Left lobe of liver (tissue), 2 donors: ENCODE measurements at places on chromosomes 6 and 20. TPM values are rescaled to one million over a fixed set of nuclear protein-coding genes. Genes with fewer than 3 reads are reported as not detected.

SHLD1 gene
- total RNA-seq, result 1.9 TPM

IP6K3 gene
- total RNA-seq, result 4.1 TPM

- no peak for DNase-seq
Observed at GRCh38 chr6:159118924-159119323, 50.3 kb upstream of the FNDC1 start.

COQ3 gene
- 7.5 TPM for total RNA-seq

DNA sequence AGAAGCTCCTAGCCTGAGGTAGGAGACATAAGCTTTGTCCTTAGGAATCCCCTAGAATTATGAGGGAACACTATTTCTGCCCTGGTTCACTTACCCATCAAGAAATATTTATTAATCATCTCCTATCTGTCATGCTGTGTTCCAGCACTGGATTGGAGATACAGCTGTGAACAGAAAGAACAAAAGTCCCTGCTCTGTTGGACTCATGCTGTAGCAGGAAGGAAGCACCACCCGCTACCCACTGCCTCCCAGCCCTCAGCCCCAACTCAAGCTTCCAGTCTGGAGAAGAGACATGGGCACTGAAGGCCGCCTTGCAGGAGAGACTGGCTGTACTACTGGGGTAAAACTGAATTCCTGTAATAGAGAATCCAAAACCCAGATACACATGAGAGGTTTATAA lies 78.0 kb downstream of the MDGA1 start:
- DNase-seq, result no peak

TMEM14C gene
- 52.0 TPM for total RNA-seq

DNA sequence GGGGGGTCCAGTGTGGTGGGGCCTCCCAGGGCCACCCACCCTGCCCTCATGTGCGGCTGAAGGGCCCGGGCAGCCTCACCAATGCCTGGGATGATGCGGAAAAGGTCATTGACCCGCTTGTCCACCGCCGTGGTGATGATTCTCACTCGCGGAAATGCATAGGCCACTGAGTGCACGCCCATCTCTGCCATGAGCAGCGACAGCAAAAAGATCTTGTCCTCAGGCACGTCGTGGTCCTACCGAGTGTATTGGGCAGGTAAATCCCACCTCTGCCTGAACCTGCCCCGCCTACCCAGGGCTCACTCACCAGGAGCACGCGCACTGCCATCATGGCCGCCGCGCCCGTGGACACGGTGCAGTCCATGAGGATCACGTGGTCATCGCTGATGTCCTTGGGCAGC lies 16.1 kb downstream of the UCKL1 start:
- no peak for DNase-seq

GRCh38 chr6:35474942-35475570 lies 6.9 kb downstream of the RPL10A start:
- DNase-seq, result no peak

SALL4 gene
- 1.3 TPM for total RNA-seq

DNA sequence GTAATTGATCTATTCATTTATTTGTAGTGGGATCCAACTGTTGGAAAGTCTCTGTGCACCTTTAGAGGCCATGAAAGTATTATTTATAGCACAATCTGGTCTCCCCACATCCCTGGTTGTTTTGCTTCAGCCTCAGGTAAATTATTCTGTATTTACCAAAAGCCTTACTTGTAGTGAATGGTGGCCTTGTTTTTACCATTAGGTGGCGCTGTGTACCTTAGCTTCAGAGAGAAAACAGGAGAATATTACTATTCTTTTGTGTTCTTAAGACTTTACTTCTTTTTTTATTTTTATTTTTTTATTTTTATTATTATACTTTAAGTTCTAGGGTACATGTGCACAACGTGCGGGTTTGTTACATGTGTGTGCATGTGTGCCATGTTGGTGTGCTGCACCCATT lies 23.7 kb downstream of the PEX7 start:
- DNase-seq, result no peak

MYBL2 gene
- total RNA-seq, result 0.63 TPM

DNA sequence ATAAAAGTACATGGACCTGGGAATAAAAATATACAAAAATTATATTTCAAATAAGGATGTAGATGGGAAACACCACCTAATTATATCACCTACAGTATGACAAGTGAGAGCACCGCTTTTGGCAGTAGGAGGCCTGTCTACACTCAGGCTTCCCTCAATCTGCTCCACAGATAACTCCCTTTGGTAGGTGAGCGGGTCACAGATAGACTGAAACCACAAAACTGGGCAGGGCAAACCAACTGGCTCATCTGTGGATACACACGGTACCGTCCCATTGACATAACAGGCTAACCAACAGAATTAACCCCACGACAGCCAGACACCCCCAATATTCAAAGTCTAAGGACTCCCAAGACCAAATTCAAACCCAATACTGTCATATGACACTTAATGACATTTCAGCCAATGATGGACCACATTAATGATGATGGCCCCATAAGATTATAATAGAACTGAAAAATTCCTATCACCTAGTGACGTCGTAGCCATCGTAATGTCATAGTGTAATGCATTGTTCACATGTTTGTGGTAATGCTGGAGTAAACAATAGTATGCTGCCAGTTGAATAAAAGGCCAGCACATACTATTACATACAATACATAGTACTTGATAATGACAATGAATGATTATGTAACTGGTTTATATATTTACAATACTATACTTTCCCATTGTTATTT lies 109.7 kb downstream of the MBOAT1 start:
- DNase-seq, result no peak

DNA sequence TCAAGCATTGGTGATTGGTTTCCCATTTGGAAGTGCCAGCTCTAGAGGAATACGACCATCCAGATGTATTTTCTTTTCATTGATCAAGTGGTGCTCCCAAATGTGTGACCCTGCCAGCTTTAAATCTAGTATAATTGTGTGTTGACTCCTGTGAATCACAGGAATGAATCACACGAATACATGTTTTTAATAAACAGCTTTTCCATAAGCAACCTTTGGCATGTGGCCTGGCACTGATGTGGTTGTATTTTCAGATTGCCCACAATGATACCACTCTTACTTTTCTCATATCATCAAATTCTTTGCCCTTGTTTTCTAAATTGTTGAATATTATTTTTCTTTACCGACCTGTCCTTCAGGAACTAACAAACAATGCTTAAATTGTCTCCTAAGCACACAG lies 367 bp downstream of the GSTA3 start:
- DNase-seq, result no peak

DNA sequence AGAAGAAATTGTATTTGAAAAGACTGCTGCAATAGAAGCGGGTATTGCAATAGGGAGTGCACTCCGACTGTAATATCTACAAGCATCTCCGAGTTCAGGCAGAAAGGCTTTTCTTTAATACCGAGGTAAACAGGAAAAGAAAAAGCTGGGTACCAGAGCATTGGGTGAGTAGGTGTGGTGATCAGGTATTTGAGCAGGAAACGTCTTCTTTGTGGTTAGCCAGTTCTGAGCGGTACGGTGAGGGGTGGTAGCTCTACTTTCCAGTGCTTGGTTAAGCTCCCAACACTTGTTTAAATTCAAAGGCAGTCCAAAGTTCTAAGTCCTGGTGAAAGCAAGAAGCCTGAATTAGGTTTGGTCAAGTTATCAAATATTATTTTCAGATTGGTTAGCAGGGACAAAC lies 404.1 kb downstream of the LMBRD1 start:
- DNase-seq, result no peak

CALHM4 gene
- not detected for total RNA-seq

DNA sequence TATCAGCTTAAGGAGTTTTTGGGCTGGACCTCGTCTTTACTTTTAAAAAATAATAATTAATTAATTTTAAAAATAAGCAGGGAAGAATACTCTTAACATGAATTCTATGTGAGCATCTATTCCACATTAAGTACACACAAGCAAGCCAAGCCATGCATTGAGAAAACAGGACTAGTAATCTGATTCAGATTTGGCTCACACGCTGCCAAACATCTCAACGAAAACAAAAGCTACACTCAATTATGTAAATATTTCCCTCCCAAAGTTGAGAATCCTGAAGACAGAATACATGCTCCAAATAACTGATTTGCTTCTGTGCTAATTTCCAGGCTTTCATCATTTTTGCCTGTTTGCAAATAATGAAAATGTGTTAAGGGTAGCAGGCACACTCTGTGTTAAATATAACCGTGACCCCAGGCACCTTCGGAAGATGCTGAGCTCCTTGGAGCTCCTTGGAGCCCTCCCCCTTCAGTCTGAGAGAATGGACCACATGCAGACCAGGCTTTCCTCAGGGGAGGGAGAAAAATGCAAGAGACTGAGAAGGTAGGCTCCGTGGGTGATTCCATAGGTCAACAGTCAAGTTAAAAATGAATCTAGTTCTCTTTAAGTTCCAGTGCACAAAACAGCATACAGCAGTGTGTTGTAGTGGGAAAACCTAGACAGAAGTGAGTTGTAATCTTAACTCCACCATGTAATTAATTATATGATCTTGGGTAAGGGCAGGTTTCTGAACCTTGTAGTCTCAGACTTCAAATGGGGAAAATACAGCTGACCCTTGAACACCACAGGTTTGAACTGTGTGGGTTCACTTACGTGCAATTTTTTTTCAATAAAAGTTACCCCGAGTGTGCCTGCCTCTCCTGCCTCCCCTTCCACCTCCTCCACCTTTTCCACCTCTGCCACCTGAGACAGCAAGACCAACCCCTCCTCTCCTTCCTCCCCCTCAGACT lies 161.3 kb upstream of the RREB1 start:
- no peak for DNase-seq

DNA sequence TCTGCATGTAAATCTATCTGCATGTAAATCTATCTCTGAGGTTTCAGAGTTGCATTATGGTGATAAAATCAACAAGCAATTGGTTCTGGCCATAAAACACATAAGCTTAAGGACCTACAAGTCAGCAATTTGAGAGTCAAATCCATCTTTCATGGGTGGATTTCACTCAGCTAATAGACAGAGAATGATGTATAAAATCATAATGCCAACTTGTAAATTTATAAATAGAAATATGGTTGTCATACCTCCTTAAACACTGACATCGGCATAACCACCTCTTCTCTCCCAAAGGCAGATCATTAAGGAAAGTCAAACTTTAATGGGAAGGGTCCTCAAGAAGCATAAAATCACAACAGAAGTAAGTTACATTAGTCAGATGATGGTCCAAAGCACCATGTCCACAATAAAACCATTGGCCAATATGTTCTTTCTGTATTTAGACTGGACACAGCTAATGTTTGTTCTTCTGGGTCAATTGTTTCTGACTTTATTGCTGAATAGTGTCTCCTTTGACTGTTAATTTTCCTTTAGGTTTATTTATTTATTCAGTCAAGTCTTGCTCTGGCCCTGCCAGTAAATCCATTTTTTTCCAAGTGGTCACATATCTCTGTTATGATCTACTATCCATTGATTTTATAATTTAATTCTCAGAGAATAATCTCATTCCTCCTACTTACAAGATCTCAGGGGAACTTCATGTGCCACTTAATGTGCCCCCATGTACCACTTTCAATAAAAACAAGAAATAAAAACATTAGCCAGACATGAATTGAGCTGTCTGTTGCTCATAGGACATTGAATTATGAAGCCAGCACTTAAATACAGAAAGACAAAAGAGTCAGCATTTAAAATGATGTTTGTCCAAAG lies 382.9 kb upstream of the IRAK1BP1 start:
- DNase-seq, result no peak

DNA sequence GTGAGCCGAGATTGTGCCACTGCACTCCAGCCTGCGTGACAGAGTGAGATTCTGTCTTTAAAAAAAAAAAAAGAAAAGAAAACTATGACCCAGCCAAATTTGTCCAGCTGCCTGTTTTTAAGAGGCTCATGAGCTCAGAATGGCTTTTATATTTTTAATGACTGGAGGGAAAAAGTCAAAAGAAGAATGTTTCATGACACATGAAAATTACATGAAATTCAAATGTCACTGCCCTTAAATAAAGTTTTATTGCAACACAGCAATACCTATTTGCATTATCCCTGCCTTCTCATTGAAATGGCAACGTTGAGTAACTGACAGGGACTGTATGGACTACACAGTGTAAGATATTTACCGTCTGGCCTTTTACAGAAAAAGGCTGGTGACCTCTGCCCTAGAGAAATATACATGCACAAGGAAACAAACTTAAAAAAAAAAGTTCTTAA lies 11.4 kb downstream of the SENP6 start:
- no peak for DNase-seq

QKI gene
- 45.2 TPM for total RNA-seq

- no peak for DNase-seq
Observed at GRCh38 chr6:37502703-37503291, 3.1 kb upstream of the CCDC167 start.

DNA sequence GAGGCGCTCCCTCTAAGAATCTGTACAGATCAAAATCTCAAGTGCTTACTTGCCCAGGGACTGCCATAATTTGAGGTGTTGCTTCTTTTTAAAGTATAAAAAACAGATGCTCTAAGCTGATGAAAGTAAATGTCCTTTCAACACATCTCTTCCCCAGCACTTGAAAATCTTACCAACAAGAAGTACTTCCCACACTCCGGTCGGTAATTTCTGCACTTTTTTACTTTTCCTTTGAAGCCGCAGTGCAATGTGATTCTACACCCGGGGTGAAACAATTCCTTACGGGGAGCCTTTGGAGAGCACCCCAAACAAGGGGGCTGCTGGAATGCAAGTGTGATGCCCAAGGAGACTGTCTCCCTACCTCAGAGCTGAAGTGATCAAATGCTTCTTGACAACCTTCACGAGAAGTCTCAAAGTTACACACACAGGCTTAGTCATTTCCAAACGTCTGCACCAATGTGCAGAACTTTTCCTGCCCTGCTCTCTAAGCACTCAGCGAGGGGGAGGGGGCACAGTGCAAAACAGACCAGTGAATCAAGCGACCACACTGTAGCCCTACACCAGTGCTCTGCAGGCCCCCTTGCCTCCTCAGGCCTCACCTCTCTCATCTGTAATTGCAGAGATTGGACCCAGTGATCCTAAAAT lies 56.7 kb downstream of the ATXN1 start:
- DNase-seq, result no peak

HLA-DPA1 gene
- 10.8 TPM for total RNA-seq

- no peak for DNase-seq
Observed at GRCh38 chr6:146388736-146389364, 154.8 kb upstream of the RAB32 start.

HAO1 gene
- 224 TPM for total RNA-seq

DNA sequence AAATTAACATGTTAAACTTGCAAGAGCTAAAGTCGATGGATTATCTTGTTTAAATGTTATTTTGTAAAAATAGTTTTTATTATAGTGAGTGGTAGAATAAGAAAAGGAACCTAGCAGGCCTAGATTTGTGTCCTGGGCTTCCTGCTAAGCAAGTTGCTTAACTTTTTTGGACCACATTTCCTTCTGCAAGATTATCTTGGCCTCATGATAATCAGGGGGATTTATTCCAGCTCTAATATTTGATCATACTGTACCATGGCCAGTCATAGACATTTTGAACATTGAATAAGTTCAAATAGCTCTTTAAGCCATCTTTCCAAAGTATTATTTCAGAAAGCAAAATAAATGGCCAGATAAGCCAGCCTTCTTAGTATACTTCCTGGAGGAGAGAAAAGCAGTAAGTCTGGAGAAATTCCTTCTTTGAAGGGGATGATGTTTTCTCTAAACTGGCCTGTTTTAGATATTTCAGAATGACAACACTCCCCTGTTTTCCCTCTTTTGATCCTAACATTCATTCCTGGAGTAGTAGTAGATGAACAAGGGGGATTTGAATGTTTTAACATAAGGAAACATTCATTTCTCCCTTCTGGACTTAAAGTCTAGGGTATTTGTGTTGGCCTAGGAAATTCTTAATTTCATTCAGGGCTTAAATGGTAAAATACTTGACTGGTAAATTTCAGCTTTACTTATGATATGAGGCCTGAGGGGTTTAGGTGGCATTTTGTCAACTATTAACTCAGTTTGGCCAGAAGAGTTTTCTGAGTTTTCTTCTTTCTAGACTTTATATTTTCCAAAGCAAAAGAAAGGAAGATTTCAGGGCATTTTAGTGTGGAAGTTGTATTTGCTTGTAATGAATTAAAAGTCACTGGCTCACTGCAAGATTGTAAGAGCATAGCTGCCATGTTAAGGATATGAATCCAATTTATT lies 108.8 kb upstream of the SCGN start:
- no peak for DNase-seq
